Anterior cingulate cortex (tissue), 58 donors: ENCODE measurements at places on chromosomes 11 and 22.

DNA sequence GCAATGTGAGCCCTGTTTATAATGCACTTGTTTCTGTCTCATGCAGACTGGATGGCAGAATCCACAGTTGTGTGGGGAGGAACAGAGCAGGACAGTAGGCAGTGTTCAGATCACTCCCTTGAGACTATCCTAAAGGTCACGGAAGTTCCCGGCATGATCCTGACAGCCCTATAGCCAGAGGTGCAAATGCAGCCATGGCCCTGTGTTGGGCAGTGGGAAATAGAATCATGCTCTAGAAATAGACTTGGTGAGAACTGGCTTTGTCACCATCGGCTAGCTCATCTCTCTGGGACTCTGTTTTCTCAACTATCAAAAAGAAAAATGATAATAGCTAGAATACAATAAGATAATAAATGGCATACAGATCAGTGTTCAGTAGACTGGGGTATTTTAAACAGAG is 123.2 kb downstream of the FEZ1 start:
- no peak for DNase-seq

GRCh38 chr11:86167499-86168164 is 76.9 kb upstream of the EED start:
- DNase-seq, result no peak

DNA sequence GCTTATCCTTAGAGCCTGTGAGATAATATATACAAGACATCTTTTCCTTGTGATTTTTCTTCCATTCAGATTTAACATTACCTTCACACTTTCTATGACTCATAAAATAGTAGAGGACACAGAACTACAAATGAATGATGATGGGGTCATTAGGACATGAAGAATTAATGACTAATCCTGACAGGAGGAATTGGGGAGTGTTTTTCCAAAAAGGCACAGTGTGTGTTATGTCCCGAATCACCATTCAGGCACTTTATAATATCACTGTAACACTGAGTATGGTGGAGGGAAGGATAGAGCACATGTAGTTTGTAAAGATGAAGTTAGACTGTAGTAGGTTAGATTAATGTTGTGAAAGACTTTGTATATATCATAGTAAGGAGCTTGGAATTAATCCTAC is 391.3 kb downstream of the JRKL start:
- no peak for DNase-seq

- DNase-seq, result no peak
These were observed 55.4 kb upstream of the LINC01488 start for GRCh38 chr11:69425895-69426544.

DNA sequence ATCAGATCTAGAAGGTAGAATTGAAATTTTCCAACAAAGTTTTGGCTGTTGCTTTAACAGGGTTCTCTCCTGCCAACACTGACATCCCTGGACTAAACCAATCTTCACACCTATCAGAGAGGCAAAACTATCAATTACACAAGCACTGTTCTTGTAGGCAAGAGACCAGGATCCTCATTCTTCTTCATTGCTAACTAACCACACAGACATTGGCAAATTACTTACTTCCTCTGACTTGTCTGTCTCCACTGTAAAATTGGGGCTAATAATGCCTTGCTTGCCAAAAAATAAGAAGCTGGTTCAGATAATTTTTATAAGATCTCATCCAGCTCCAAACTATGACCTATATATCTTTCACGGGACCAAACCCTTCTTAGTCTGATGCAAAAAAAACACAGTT is 93.8 kb upstream of the DDI1 start:
- DNase-seq, result no peak

GRCh38 chr11:115284773-115285172 is 219.4 kb downstream of the CADM1 start:
- DNase-seq, result no peak

DNA sequence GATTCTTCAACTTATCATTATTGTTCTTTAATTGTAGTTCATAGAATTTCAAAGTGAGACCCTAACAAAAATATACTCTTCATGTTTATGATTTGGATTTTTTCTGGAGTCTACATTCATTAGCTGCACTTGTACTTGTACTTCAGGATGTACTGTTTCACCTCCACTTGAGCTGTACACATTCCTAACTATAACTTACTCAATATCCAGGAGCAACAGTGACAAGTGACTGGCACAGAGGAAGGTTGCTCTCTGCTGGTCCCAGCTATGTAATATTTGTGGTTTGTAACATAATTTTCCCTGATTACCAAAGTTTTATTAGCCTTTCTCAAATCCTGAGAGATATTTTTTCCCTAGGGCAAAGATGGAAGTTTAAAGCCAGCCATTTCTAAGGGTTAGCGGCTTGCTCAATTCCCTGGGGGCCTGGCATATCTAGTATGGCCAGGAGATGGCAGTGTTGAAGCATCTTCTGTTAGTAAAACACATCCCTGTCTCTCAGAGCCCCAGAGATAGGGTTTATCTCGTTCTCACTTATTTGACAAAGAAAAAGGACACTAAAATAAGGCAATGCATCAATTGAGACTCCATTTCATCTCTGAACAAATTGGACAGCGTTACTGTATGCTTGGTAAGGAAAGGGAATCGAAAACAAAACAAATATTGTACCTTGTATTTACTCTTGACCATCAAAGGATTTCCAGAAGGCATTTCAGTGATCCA is 14.2 kb downstream of the OR52A5 start:
- DNase-seq, result peak; percentile 69

DNA sequence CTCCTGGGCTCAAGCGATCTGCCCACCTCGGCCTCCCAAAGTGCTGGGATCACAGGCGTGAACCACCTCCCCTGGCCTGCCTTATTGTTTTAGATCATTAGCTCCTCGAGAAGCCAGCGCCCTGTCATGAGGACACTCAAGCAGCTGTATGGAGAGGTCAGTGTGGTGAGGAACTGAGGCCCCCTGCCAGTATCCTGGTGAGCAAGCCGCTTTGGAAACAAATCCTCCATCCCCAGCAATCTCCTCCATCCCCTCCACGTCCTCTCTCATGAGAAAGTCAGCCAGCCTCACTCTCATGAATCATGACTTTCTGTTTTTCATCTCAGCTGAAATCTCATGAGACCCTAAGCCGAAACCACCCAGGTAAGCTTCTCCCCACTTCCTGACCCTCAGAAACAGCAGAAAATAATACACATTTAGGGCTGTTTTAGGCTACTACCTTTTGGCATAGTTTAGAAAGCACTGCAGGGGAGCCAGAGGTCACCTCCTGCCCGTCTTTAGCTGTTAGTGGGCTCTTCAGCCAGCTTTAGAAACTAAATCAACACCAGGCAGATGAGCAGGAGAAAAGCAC is 56.0 kb downstream of the CTTN start:
- DNase-seq, result no peak
